ENCODE measurements at places on chromosomes 5 and 9.

DNA sequence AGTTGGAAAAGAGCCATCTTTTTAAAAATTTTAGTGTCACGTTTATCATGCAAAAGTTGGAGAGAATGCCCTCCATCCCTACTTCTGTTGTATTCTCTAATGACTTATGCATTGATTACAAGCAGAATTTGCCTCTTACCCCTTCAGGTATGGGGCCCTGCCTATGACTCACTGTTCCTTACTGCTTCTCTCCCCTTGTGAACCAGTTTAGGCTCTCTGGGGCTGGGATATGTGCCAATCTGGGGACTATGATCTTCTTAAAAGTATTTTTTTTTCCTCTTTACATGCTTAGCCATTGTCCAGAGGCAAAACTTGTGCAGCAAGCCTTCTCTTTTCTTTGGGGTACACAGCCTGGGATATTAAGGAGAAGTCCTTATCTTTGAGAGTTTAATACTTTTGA, 37.4 kb downstream of the CAMK4 start:
- DNase-seq, result no peak

DNA sequence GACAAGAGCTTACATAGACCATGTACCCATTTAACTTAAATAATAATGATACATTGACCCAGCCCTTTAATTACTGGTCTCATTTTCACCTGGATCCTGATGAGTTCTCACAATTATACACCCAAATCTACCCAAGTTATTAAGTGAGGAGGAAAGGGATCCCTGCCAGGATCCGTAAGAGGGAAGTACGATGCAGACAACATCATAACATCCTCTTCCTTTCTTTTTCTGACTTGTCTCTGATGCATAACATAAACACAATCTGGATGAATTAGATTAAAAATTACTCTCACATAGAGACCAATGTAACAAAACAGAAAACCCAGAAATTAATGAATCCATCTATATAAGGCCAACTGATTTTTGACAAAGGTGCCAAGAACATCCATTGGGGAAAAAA, 17.0 kb downstream of the MARCHF3 start:
- DNase-seq, result no peak

- DNase-seq, result peak; percentile 32
Measured at GRCh38 chr9:72753266-72753893, 199.5 kb downstream of the ALDH1A1 start.

DNA sequence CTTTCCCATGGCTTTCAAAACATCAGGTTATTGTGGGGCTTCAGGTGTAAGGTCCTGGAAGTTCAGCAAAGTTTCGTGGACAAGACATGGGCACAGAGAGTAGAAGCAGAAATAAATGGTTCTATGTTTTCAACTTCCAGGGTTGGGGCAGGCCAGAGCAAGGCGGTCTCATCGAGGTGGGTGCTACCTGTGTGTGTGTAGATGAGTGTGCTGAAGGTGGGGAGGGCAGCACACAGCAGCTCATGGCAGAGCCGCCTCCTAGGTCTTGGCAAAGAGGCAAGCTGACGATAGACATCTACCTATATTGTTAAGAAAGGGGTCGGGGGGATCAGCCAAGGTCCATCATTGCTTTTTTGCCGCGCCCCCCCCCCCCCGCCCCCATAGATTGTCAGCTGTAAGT, 3.8 kb downstream of the RAB24 start:
- no peak for DNase-seq

- peak; percentile 100 for DNase-seq
Measured at GRCh38 chr5:168579488-168580226, 489 bp upstream of the PANK3 start.

GRCh38 chr9:105500108-105500766, 52.4 kb downstream of the FSD1L start:
- no peak for DNase-seq

DNA sequence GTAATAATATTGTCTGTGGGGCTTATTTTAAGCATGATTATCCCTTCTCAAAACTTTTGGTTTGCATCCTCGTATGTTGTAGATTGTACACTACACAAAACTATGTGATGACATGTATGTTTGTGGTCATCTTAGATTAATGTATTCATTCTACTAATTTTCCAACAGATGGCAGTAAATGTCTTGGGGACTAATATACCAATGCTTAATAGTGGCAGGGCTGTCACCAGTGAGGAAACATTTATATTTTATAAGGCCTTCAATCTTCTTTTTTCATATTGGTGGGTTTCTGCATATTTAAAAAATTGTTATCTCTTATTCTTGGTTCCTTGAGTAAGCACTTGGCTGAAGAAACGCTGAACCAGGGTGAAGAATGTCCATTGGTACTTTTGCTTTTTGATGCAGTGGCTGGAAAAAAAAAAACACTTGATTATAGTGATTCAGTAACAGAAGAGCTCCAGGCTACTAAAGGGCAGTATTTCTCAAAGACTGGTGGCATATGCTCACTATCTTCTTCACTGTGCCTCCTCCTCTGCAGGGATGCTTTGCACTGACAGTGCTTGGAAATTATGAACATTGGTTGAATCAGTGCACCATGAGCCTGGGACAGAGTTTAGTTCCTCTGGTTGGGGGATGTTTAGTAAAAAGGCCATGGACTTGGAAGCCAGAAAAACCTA, 530.3 kb downstream of the RASEF start:
- no peak for DNase-seq

- no peak for DNase-seq
Measured at GRCh38 chr9:19946441-19947109, 157.7 kb upstream of the SLC24A2 start.

GRCh38 chr5:52010454-52010853, 627.2 kb downstream of the ISL1 start:
- no peak for DNase-seq

GRCh38 chr5:149773291-149774095, 43.4 kb downstream of the PPARGC1B start:
- DNase-seq, result no peak

DNA sequence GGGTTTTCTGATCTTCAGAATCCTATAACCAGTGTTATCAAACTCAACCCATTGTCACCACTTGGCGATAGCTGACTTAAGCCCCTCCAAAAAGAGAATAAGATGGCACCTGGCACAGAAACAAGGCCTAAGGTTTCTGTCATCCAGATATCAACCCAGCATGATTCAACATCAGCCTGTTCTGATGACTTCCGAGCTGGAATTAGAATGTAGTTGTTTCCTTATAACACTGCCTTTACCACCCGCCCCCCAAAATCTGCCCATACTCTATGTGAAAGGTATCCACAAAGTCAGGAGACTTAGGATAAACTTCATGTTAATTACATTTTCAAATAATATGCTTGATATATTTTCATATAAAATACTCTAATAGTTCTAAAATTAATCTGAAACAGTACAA, 5.2 kb downstream of the KLF9 start:
- no peak for DNase-seq

- no peak for DNase-seq
Measured at GRCh38 chr5:65611524-65611923, 12.6 kb downstream of the TRIM23 start.

- no peak for DNase-seq
Measured at GRCh38 chr9:68698943-68699509, 6.0 kb upstream of the PIP5K1B start.

GRCh38 chr9:136539427-136540421, 6.1 kb downstream of the NOTCH1 start:
- DNase-seq, result peak; percentile 30

- DNase-seq, result no peak
Measured at GRCh38 chr9:117715411-117715989, 11.3 kb downstream of the TLR4 start.

DNA sequence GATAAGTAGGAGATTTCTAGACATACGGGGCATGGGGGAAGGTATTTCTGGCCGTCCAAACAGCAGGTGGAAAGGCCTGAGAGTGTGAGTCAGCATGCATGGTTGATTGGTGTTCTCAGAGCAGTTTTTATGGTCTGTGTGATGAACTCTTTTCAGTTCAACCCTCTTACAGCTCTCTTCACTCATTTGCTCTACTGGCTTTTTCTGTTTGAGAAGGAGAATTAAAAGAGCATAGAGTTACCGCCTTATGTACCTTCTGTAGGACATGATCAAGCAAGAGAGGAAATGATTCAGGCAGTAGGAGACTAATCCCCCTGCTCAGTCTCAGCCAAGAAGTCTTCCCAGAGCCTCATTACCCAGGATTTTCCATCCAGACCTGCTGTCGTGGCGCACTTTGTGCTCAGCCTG, 92.4 kb downstream of the PRDM6 start:
- DNase-seq, result no peak

DNA sequence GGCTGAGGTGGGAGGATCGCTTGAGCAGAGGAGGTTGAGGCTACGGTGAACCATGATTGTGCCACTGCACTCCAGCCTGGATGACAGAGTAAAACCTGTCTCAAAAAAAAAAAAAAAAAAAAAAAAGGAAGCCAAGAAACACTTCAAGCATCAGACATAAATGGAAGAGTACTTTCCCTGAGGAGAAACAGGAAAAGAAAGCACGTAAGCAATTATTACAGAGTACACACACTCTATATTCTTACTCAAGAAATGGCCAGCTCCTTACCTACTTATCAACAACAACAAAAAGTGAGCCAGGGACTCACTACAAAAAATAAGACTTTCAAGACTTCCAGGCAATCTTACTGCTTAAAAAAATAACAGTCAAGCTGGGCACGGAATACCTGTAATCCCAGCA, 21.8 kb downstream of the ZFR start:
- DNase-seq, result no peak

GRCh38 chr5:56161927-56162326, 71.2 kb downstream of the ANKRD55 start:
- DNase-seq, result no peak

DNA sequence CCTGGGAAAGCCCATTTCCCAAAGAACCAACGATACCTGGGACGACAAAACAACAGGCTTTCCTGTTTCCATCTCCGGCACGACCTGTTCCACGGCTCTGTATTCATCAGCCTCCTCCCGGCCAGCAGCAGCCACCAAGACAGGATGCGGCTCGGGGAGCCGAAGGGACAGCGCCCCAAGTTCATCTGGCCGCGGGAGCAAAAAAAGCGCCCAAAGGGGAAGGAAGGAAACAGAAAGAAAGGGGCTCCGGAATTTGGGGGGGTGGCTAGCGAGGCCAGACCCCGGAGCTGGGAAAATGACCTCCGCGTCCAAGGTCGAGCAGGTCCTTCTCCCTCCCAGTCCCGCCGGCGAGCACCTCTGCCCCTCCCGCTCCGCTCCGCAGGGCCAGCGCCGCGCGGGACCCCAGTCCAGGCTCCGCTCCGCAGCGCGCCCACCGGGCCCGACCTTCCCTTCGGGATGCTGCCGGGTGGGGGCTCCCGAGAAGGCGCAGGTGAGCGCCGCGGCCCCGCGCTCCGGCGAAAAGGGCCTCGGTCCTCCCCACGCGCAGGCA, 608 bp downstream of the ELOVL7 start:
- DNase-seq, result no peak

- peak; percentile 23 for DNase-seq
Measured at GRCh38 chr5:35811108-35811741, 45.5 kb upstream of the IL7R start.

GRCh38 chr9:73202980-73203379, 51.3 kb downstream of the ANXA1 start:
- DNase-seq, result no peak

- DNase-seq, result no peak
Measured at GRCh38 chr5:97208184-97208713, 25.2 kb upstream of the RIOK2 start.

GRCh38 chr9:71768388-71769174, at the start of gene CEMIP2:
Gene CEMIP2 (minus strand): TSS chr9:71768513. CDS start chr9:71750373, 18,140 bp downstream.
- peak; percentile 94 for DNase-seq

GRCh38 chr9:21528123-21528808, 46.2 kb upstream of the IFNE start:
- DNase-seq, result no peak

DNA sequence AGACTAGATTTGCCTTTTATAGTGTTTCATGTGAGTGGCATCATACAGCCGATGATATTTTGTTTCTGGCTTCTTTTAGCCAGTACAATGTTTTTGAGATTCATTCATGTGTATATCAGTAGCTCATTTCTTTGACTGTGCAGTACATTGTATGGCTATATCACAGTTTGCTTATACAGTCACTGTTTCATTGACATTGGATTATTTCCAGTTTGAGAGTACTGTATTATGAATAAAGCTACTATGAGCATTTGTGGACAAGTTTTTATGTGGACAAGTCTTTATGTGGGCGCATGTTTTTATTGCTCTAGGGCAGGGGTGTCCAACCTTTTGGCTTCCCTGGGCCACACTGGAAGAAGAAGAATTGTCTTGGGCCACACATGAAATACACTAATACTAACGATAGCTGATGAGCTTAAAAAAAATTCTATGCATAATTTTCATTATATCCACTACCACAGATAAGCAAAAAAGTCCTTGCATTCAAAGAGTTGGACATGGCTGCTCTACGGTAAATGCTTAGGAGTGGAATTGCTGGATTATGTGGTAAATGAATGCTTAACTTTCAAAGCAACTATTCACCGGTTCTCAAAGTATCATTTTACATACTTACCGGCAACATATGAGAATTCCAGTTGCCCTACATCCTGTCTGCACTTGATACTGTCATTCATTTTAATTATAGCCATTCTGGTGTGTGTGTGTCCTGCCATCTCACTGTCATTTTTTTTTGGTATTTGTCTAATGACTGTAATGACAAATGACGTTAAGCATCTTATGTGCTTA, 177.8 kb downstream of the RGS3 start:
- no peak for DNase-seq

DNA sequence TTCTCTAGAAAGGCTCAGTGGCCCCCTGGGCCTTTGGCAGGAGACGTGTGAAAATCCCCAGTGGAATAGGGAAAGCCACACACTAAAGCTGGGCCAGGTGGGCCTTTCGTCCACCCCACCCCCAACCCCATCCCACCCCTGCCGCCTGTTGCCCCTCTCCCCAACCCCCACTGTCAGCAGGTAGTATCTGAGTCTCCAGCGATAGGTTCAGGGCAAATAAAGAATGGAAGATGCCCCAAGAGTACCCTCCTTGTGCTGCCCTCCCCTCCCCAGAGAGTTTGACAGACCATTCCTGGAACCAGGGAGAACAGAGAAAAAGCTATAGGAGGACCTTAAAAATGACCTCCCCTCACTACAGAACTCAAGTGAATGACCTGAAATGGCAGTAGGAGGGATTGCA, 36.7 kb upstream of the UBE2D2 start:
- no peak for DNase-seq

- DNase-seq, result peak; percentile 55
Measured at GRCh38 chr9:106921341-106921899, 58.5 kb downstream of the ZNF462 start.

- DNase-seq, result no peak
Measured at GRCh38 chr5:1352231-1353219, 7.6 kb upstream of the CLPTM1L start.

Measured in fibroblast of skin of abdomen (primary cell).